ENCODE measurements at places on chromosomes 2 and 18. TPM values are rescaled to one million over a fixed set of nuclear protein-coding genes. Genes with fewer than 3 reads are reported as not detected.
A peak's percentile ranks its signal among the peaks of the same experiment; 100 is the strongest.

- no peak overlapping the region for H3K4me3 ChIP-seq
- H3K36me3 ChIP-seq = no peaks in the 10 kb centered on the region
- H3K27me3 ChIP-seq = no peaks in the 10 kb centered on the region
- H3K4me1 ChIP-seq = no peaks in the 10 kb centered on the region
- DNase-seq = no peak
- H3K27ac ChIP-seq = no peak overlapping the region
These were observed 622.1 kb upstream of the ZEB2 start for GRCh38 chr2:145141981-145142380.

- DNase-seq = no peak
- H3K27me3 ChIP-seq = no peaks in the 10 kb centered on the region
- H3K36me3 ChIP-seq = no peaks in the 10 kb centered on the region
- no peak overlapping the region for H3K27ac ChIP-seq
- H3K4me3 ChIP-seq = no peak overlapping the region
These were observed 370.9 kb upstream of the RND3 start for GRCh38 chr2:150858382-150858781.

GRCh38 chr2:232502911-232503808 lies 15.5 kb upstream of the ECEL1 start:
- no peak overlapping the region for H3K4me3 ChIP-seq
- H3K27me3 ChIP-seq = peaks cover 51% of the 10 kb centered on the region
- H3K36me3 ChIP-seq = no peaks in the 10 kb centered on the region

DNA sequence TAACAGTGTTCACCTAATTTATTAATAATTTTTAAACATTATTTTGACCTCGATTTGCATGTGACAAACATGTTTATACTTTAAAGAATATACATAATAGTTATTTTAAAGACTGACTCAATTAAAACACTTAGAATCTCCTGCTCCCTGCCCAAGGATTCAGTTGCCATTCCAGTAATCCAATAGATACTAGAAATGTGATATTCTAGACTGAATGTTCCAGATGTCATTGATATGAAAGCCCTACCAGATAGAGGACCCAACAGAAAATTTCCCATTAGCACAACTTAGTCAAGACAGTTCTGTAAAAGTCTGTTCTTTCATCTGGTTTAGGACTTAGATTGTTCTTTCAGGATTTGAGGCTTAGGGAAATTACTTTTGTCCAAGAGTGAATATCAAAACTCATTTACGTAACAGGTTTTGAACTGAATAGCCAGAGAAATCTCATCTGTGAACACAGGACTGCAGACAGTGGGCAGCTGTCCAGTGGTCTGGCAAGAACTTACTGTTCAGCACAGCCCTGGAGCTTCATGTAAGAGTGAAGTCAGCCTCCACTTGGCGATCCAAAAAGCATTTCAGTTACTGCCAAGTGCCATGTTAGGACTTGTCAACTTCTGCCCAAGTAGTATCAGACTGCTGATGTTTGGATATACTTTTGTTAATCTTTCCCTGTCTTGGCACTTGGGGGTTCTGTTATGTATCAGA lies 77.5 kb downstream of the OSBPL6 start:
- H3K27ac ChIP-seq = no peak overlapping the region
- H3K36me3 ChIP-seq = no peaks in the 10 kb centered on the region
- no peak overlapping the region for H3K4me3 ChIP-seq
- no peak for DNase-seq
- peaks cover 13% of the 10 kb centered on the region for H3K27me3 ChIP-seq
- no peaks in the 10 kb centered on the region for H3K4me1 ChIP-seq

The DNMT3A gene
- 62.3 TPM for total RNA-seq

- no peak for DNase-seq
- peaks cover 7% of the 10 kb centered on the region for H3K27me3 ChIP-seq
- H3K4me3 ChIP-seq = no peak overlapping the region
- H3K27ac ChIP-seq = no peak overlapping the region
- no peaks in the 10 kb centered on the region for H3K4me1 ChIP-seq
These were observed 63.2 kb upstream of the MGAT4A start for GRCh38 chr2:98793897-98794830.

- no peak for DNase-seq
- H3K36me3 ChIP-seq = no peaks in the 10 kb centered on the region
- H3K4me3 ChIP-seq = no peak overlapping the region
- H3K4me1 ChIP-seq = no peaks in the 10 kb centered on the region
- no peak overlapping the region for H3K27ac ChIP-seq
These were observed 98.5 kb upstream of the LRRTM1 start for GRCh38 chr2:80403081-80403480.

GRCh38 chr2:54496920-54497319 lies 40.8 kb downstream of the SPTBN1 start:
- no peak for DNase-seq
- H3K27me3 ChIP-seq = peaks cover 13% of the 10 kb centered on the region
- no peak overlapping the region for H3K4me3 ChIP-seq
- no peaks in the 10 kb centered on the region for H3K36me3 ChIP-seq
- no peak overlapping the region for H3K27ac ChIP-seq

The UCN gene
- total RNA-seq = 2.8 TPM

The TBC1D8 gene
- total RNA-seq = 0.65 TPM

DNA sequence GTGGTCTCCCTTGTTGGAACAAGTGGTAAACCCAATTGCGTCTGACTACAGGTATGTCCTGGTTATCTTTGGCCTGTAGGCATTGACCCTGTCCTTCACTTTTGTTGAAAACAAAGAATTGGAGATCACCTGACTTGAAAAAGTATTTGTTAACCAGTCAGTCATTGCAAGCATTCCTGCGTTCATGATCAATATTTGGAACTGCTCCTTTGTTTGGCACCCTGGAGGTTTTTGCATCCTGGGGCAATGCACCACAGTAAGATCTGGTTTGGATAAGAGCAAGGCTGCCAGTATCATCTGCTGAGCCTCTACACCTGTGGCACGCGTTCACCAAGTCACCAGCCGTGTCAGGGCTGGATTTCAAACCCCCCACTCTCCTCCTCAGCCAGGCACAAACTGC lies 115.7 kb downstream of the DNAH6 start:
- peaks cover 29% of the 10 kb centered on the region for H3K4me1 ChIP-seq
- no peaks in the 10 kb centered on the region for H3K36me3 ChIP-seq
- DNase-seq = no peak

DNA sequence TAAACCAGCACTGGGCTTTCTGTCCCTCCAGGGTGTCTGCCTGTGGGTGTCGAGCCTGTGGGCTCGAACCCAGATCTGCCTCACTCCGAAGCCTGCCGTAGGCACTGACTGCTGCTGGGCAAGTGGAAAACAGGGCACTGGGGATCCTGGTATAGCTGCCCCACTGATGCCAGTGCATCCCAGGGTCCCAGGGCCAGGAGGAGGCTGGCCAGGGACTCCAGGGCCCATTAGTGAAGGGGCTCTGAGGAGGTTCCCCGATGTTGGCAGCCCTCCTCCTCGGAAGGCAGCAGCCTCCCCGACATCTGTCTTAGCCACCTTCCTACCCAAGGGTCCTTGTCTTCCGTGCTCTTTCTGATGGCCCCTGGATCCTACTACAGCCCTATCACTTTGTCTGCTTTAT lies 96.1 kb downstream of the RTN4 start:
- peaks cover 6% of the 10 kb centered on the region for H3K4me1 ChIP-seq
- H3K27me3 ChIP-seq = no peaks in the 10 kb centered on the region
- no peak for DNase-seq
- H3K36me3 ChIP-seq = no peaks in the 10 kb centered on the region
- no peak overlapping the region for H3K4me3 ChIP-seq

- peaks cover 5% of the 10 kb centered on the region for H3K27me3 ChIP-seq
- no peaks in the 10 kb centered on the region for H3K36me3 ChIP-seq
- H3K4me1 ChIP-seq = no peaks in the 10 kb centered on the region
- H3K4me3 ChIP-seq = no peak overlapping the region
- peak overlapping the region; percentile 51 for H3K27ac ChIP-seq
These were observed 59.0 kb downstream of the E2F6 start for GRCh38 chr2:11406958-11407381.

The EML6 gene
- 1.2 TPM for total RNA-seq

DNA sequence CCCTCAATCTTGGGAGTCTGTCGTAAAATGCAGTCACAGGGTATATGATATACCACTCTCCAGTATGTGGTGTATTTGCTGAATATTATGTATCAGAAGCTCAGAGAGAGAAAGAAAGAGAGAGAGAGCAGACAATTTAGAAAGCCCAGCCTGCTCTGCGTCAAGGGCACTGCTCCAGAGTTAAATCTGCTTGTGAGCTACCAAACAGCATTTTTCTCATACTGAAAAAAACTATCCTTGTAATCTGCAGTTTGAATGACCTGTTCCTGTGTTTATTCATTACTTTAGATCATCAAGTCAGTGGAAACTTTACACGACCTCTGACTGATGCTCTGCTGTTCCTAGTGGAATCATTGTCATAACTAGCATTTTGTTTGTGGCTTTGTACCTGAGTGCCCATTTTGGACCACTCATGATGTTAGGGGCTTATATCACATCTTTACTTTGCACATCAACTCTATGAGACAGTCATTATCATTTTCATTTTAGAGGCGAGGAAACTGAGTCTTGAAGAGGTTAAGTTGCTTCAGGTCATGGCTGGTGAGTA lies 89.2 kb upstream of the PELI1 start:
- H3K4me1 ChIP-seq = peaks cover 8% of the 10 kb centered on the region
- H3K36me3 ChIP-seq = peaks cover 2% of the 10 kb centered on the region
- peaks cover 11% of the 10 kb centered on the region for H3K27me3 ChIP-seq
- no peak overlapping the region for H3K27ac ChIP-seq
- no peak overlapping the region for H3K4me3 ChIP-seq
- DNase-seq = no peak

The RAD51AP2 gene
- not detected for total RNA-seq

DNA sequence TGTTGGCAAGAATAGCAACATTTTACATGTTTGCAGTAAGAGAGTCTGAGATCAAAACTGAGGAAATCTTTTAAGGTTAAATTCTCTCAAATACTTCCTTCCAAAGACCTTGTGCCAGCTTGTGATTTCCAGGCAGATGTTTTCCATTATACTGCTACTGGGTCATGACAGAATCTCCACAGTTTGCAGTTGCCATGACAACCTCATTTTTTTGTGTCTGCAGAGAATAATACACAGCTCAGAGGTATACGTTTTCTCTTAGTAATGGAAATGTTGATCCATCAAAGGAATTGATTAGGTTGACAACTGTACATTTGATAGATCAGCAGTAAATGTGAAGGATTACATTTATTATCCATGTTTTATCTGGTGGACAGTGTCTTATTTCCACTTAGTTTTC lies 29.1 kb upstream of the CSRNP3 start:
- H3K36me3 ChIP-seq = no peaks in the 10 kb centered on the region
- no peak for DNase-seq
- no peak overlapping the region for H3K4me3 ChIP-seq
- H3K27ac ChIP-seq = no peak overlapping the region
- H3K27me3 ChIP-seq = no peaks in the 10 kb centered on the region

The BCL2 gene
- total RNA-seq = 119 TPM

DNA sequence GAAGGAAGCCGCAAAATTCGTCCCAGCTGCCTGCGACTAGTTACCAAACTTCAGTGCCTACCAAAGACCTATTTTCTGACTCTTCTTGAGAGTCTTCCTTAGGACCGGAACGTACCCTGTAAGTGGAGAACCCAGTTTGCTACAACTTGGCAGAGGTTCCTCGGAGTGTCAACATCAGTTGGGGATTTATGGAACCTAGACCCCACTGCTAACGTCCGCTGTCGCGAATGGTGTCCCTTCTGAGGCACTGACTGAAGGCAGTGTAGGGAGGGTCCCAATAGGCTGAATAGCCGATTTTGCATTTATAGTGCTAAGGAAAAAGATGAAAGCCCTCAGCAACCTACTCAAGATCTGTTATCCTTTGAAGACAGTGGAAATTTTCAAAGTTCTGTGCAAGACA lies 568 bp upstream of the STK17B start:
- no peak for DNase-seq
- H3K4me3 ChIP-seq = peak overlapping the region; percentile 68
- H3K4me1 ChIP-seq = peaks cover 38% of the 10 kb centered on the region
- H3K27me3 ChIP-seq = no peaks in the 10 kb centered on the region
- peak overlapping the region; percentile 33 for H3K27ac ChIP-seq
- peaks cover 55% of the 10 kb centered on the region for H3K36me3 ChIP-seq

- peaks cover 61% of the 10 kb centered on the region for H3K27me3 ChIP-seq
- no peak overlapping the region for H3K27ac ChIP-seq
- H3K36me3 ChIP-seq = peaks cover 4% of the 10 kb centered on the region
- no peak overlapping the region for H3K4me3 ChIP-seq
- H3K4me1 ChIP-seq = peaks cover 4% of the 10 kb centered on the region
These were observed 2.9 kb downstream of the LRATD1 start for GRCh38 chr2:14635391-14635871.

DNA sequence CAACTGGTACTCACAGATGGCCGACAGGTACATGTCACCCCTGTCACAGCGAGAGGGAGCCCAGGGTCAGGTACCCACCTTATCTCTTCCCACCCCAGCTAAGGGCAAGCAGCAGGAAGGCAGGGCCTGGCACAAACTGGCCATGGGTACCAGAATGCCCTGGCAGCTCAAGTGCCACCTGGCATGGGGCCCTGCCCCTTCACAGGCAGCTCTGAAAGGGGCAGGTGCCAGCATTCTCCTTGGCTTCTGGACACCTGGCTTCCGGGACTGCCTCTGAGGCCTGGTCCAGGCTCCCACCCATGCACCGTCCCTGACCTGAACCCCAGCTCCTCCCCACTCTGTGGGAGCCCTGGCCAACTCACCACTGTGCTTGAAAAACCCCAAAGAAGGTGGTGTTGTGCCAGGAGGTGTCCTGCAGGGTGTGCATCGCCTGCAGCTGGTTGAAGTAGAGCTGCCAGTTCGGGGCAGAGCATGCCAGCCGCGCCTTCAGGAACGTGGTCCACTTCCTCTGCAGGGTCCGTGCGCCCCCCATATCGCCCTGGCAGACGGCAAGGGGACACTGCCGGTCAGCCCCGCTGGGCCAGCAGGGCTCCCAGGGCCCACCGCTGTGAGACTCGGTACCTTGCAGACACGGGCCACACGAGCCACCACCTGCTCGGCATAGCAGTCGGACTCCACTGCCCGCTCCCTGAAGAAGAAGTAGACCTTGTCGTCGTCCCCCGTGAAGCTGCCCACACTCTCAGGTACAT lies 5.4 kb downstream of the SEMA4C start:
- no peak for DNase-seq
- H3K4me3 ChIP-seq = no peak overlapping the region
- peaks cover 46% of the 10 kb centered on the region for H3K4me1 ChIP-seq
- no peaks in the 10 kb centered on the region for H3K27me3 ChIP-seq
- no peak overlapping the region for H3K27ac ChIP-seq

DNA sequence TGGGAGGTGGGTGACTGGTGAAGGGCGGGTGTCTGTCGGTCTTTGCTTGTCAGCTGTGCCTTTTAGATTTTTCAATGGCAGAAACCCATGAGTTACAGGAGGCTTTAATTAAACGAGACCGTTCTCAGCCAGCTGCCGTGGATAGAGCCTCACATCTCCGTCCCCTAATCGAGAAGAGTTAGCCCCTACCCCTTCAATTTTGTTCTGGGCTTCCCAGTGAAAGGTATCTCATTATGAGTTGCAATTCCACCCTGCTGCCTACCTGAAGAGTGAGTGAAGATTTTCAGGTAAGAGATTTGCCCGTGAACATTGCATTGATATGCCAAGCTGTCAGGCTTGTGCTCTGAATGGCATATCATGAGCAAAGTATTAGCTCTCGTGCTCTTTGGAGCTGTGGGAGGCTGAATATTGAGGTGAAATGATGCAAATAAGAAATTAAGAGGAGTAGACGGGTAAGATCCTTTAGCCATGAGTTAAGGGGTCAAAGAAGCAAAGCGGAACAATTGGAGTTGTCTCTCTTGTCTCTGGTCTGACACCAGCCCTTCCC lies 118.7 kb upstream of the MSTN start:
- peaks cover 4% of the 10 kb centered on the region for H3K4me1 ChIP-seq
- H3K27ac ChIP-seq = no peak overlapping the region
- H3K36me3 ChIP-seq = no peaks in the 10 kb centered on the region

- H3K36me3 ChIP-seq = no peaks in the 10 kb centered on the region
- H3K27ac ChIP-seq = no peak overlapping the region
- DNase-seq = no peak
- H3K4me1 ChIP-seq = no peaks in the 10 kb centered on the region
- no peak overlapping the region for H3K4me3 ChIP-seq
- H3K27me3 ChIP-seq = peaks cover 6% of the 10 kb centered on the region
These were observed 435.3 kb downstream of the TGIF1 start for GRCh38 chr18:3885209-3885792.
